ENCODE measurements at places on chromosomes 6 and 20.

GRCh38 chr6:40393641-40394040 lies 193.5 kb downstream of the LRFN2 start:
- ATAC-seq, result no peak

GRCh38 chr20:12906361-12906760 lies 102.4 kb upstream of the SPTLC3 start:
- no peak for ATAC-seq

- no peak for ATAC-seq
These were observed 83.6 kb upstream of the CHD6 start for GRCh38 chr20:41701588-41702348.

DNA sequence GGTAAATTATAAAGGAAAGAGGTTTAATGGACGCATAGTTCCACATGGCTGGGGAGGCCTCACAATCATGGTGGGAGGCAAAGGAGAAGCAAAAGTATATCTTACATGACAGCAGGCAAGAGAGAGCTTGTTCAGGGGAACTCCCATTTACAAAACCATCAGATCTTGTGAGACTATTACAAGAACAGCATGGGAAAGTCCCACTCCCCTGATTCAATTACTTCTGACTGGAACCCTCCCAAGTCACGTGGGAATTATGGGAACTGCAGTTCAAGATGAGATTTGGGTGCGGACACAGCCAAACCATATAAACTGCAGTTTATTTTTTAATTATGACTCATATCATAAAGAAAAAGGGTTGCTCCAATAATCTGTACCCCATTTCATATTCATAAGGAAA lies 22.3 kb upstream of the HLA-DQA2 start:
- ATAC-seq, result no peak

- ATAC-seq, result no peak
These were observed 5.0 kb upstream of the GABRR2 start for GRCh38 chr6:89320012-89320559.

DNA sequence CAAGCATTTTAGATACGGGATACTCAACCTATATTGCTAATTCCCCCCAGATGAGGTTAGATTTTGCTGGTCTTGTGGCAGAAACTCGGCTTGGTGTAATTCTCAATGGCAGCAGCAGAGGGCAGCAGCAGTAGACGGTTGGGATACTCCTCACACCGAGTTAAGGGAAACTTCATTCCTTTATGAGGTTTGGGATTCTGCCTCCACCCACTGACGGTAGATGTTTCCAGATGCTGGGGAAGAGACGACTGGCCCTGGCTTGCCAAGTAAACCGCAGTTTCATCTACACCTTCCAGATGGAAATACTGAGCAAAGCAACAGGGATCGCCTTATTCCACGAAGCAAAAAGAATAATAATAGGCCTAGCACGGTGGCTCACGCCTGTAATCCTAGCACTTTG lies 8.2 kb upstream of the TBC1D7 start:
- no peak for ATAC-seq

DNA sequence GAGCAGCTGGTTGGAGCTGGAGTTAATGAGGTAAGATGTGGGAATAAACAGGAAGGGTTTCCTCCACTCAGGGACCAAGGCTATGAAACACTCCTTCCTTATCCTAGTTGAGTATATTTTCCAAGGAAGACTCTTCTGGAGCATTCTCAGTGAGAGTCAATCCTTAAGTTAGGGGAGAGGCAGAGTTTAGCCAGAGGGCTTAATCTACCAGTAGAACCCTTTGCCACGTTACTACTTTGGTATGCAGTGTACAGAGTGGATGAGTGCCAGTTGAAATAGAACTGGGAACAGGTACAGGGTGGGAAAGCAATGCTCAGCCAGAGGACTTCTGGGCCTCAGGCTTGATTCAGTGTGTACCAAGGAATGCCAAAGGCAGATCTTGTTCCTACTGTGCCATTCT lies 114.3 kb downstream of the UBE3D start:
- ATAC-seq, result no peak

DNA sequence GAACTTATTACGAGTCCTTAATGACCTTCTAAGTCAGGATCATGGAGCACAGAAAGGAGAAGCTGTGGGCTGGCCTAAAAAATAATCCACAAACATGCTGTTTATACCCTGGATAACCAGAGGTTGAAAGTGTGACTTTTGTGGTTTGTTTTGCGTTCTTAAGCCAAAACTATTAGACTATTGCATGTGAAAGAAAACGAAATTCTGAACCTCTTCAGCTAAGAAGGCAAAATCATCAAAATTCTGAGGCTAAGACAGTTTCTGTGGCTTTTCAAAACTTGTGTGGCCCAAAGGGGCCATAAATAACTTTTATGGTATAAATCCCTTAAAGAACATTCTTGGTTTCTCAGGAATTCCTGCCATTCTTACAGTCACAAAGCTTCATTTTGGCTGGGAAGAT lies 251.0 kb downstream of the UST start:
- no peak for ATAC-seq

DNA sequence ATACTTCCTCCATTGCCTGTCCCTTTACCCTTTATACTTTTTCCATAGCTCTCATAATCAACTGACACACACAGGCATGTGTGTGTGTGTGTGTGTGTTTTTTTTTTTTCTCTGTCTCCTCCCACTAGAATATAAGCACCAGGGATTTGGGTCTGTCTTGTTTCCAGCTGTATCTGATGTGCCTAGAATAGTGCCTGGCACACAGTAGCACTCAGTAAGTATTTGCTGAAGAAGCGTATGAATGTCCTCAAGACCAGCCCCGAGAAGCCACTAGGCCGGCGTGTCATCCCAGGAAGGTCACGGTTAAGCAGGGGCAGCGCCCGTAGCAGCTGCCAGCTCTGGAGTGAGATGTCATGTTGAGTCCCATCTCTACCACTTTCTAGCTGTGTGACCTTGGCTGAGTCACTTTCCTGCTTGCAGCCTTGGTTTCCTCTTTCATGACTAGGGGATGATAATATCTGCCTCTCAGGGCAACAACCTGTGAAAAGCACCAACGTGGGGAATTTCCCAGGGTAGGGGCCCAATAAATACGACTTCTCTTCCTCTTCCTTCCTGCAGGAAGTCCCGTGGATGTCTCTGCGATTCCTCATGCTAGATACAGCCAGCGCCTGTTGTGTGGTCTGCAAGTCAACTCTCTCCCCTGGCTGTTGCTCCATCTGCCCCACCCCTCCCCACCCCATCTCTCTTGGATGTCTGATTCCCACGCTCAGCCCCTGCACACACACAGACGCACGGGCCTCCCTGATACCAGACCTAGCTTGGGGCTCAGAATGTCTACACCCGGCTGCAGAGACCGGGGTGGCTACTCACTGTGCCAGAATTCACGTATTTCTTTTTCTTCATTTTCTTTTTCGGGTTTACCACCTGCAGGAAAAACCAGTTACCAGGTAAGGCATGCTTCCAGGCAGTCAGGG lies 58.1 kb downstream of the RAB44 start:
- ATAC-seq, result peak; percentile 91

GRCh38 chr6:116922853-116923548 lies 46.0 kb downstream of the RFX6 start:
- no peak for ATAC-seq

GRCh38 chr6:52015953-52016352 lies 71.5 kb downstream of the PKHD1 start:
- no peak for ATAC-seq

DNA sequence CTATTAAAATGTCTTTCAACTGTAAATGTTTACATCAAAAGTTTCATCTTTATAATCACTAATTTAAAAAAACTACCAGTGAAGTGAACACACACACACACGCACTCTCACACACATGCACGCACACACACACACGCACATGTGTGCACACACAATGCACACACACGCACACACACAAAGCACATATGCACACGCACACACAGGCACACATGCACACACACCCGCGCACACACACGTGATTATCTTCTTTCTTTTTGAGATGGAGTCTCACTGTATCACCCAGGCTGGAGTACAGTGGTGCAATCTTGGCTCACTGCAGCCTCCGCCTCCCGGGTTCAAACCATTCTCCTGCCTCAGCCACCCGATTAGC lies 80.0 kb upstream of the FRMD1 start:
- no peak for ATAC-seq

GRCh38 chr6:146106532-146106931 lies 77.7 kb downstream of the GRM1 start:
- ATAC-seq, result no peak

- no peak for ATAC-seq
These were observed 88.5 kb downstream of the POPDC3 start for GRCh38 chr6:105091140-105091829.

GRCh38 chr20:8983478-8984345 lies 85.2 kb upstream of the PLCB4 start:
- no peak for ATAC-seq

DNA sequence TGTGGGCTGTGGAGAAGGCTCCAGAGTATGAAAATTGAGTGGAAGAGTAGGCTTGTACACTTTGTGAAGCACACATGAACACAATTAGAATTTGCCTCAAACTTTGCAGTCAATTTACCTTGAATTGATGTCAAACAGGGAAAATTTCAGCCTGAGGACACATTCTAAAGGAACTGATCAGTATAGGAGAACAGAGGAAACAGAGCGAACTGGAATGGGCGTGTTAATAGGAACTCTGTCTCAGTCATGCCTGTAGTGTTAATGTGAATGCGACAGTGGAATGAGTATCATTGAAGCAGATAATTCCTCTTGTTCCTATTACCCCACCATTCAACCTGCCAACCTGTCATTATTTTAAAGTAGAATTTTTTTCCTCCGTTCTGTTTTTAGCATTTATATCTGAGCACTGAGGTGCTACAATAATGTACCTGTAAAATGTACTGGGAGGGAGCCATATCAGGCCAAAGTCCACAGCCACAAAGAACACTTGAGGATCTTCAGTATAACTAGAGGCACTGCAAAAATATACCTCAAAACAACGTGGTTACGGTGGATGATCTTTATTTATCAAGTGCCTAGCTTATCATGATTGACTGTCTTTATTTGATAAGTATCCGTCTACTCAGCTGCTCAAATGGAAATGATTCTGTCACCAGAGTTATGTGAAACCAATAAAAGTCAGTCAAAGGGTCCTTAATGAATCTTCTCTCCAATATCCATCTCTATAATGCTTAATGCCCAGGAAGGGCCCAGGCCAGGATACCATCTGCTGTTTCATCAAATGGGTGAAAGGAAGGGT lies 125.3 kb upstream of the STMND1 start:
- ATAC-seq, result no peak

DNA sequence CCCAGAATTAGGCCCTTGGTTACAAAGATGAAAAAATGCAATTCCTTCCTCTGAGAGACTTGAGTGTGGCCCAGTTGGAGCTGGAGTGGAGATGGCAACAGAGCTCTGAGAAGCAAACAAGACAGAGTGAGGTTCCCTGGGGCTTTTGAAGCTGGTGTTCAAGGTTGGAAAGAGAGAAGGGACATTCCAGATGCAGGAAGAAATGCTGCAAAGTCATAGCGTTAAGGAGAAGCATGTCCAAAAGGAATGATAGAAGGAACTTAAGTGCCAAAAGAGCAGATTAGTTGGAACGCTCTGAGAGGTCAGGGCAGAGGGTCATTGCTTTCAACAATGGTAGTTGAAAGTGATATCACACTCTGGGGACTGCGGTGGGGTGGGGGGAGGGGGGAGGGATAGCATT lies 251.8 kb downstream of the TBC1D7 start:
- no peak for ATAC-seq

- ATAC-seq, result no peak
These were observed 130.8 kb downstream of the TIAM2 start for GRCh38 chr6:155125906-155126305.

GRCh38 chr20:32970115-32970972 lies 33.9 kb downstream of the SUN5 start:
- ATAC-seq, result no peak

DNA sequence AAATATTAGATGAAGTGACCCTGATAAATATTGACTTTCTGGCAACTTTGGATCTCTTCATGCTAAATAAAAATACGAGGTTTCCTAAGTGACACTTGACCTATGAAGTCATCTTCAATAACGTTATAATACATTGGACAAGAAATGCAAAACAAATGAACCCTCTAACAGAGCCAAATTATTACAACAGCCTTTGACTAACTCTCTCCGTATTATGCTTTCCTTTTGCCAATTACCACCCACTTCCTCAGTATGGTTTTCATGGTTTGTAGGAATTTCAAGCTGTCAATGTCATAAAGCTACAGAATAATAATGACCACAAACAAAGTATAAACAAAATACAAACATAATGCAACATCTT lies 210.5 kb downstream of the MOXD1 start:
- no peak for ATAC-seq

- no peak for ATAC-seq
These were observed 45.9 kb downstream of the ELOVL5 start for GRCh38 chr6:53302678-53303360.

GRCh38 chr20:19047040-19047950 lies 165.1 kb upstream of the SLC24A3 start:
- no peak for ATAC-seq

DNA sequence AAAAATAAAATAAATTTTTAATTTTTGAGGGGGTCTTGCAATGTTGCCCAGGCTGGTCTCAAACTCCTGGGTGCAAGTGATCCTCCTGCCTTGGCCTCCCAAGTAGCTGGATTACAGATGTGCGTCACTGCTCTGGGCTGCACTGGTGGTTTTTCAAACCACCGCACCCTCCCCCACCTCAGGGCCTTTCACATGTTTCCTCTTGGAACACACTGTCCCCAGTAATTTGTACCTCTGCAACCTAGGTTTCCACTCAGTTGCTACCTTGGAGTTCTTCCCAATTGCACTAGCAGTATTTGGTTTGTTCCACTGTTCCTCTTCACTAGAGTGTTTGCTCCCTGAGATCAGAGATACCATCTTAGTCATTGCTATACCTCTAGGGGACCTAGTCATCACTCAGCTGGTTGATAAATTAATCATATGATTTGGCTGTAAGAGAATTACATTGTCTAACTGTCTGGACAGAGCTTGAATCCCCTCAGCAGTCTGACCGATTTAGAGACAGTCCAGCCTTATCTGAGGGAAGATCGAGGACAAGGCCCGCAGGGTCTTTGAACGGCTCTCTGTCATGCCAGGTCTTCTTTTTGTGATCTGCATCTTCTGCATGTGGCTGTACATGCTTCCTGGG lies 32.0 kb downstream of the CEP43 start:
- peak; percentile 91 for ATAC-seq

DNA sequence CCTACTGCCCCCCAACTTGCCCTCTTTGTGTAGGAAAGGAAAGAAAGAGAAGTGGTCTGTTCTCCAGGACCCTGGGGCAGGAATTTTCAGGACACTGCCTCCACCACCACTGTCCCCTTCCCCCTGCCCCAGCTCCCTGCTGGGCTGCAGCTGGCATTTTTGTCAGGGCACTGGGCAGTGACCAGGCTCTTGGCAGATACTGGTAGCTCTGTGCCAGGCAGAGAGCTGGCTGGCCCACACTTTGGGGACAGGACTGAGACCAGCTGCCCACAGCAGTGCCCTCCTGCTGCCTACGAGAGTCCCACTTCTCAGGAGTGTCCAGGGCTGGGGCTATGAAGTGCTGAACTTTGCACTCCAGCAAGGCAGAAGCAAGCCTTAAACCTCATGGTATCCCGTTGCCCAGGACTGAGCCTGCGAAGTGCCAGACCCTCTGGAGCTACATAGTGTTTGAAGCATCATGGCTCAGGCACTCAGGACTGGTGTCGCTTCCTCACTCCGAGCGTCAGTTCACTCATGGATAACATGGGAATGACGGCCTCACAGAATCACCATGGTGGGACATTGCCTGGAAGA lies 19.3 kb downstream of the SLC13A3 start:
- no peak for ATAC-seq
